LNCaP clone FGC (cell line): ENCODE measurements at places on chromosomes 7 and 10.
A peak's percentile ranks its signal among the peaks of the same experiment; 100 is the strongest.

GRCh38 chr10:70323138-70323696 is 39.4 kb upstream of the NPFFR1 start:
- no peak for DNase-seq

DNA sequence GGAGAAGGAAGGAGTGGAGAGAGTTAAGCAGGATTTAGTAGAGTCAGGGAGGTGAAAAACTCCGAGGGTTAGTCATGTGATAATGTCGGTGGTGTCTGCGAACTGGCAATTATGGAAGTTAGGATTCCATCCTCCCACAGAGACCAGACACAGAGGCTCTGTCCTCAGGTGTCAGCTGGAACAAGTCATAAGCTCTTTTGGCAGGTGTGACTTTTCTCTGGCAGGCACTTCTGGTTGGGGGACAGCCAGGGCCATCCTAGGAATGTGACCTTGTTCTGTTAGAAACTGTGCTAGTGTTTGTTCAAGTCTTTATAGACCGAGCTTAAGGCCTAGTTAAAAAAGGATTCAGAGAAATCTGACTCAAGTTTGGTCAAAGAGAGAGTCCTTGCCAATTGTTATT is 371.0 kb downstream of the DPP6 start:
- peak; percentile 44 for DNase-seq

- no peak for DNase-seq
Observed at GRCh38 chr7:150432915-150433892, 17.2 kb upstream of the GIMAP8 start.

DNA sequence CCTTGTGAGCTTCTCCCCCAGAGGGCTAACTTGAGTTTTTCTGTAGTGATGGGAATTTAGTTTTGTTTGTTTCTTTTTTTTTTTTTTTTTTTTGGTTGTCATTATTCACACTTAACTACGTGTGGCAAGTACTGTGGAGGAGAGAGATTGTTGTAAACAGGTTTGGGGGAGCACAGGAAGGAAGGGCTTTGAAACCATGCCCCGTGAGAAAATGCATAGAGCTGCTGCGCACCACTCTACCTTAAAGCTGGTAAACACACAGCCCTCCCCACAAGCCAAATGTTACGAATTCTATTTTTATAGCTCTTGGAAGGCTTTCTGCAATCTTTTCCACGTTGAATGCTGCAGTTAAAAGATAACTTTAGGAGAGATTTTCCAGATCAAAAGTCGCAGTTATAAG is 76.2 kb downstream of the ZNF22 start:
- DNase-seq, result no peak

DNA sequence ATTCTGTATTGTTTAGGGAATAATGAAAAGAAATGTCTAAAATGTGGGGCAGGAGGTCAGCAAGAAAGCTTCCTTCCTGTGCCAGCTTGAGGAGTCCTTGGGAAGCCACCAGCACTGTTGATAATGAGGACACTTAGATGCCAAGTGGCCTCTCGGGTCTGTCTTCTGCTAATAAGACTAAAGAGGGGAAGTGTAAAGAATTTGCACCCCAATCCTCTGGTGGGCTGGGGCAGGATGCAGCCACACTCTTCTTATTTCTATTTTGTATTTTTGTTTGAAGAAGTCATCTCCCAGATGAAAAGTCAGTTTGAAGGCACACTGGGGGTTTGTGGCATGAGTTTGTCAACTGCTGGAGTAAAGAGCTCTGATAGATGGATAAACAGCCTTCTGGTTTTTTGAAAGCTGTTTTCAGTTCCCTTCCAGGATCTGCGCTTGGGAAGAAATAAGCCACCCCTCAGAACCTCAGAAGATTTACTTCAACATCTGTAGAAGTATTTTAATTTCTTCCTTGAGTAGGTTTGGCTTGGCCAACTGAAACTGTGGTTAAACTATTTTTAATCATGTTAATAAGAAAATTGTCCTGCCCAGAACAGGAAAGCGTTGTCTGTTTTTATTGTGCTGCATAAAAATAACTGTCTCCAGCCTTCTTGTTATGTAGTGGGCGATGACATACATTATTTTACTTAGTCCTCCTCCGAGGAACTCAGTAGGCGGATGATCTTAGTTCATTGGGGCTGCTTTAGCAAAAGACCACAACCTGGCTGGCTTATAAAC is 128.8 kb upstream of the GPR26 start:
- DNase-seq, result no peak

- no peak for DNase-seq
Observed at GRCh38 chr10:111085690-111086353, 9.0 kb downstream of the ADRA2A start.

- DNase-seq, result no peak
Observed at GRCh38 chr10:50369931-50370330, 118.6 kb upstream of the ASAH2 start.

DNA sequence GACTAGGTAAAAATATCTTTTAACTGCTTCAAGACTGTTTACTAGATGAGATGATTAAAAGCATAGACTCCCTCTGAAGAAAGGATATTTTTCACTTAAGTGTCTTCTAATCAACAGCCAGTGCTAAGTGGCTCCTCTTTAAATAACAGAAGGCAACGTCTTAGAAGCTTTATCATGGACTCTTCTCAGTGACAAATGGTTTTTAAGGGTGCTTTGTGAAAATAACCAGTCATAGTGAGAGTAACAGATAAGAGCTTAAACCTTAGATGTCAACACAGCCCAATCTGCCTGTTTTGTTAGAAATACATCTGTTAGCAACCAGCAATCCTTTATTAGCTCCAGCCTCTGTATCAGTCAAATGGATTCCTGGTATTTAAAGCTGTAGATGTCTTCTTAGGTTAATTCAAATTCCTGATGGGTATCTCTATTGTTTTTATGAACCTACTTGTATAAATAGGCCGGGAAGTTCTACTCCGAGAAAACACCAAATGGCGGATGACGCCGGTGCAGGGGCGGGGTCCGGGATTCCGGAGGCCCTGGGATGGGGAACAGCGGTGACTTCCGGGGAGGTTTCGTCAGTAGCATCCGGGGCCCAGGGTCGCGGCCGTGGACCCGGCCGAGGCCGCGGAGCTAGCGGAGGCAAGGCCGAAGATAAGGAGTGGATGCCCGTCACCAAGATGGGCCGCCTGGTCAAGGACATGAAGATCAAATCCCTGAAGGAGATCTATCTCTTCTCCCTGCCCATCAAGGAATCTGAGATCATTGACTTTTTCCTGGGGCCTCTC is 285.4 kb downstream of the GPR37 start:
- DNase-seq, result no peak

- DNase-seq, result no peak
Observed at GRCh38 chr10:33571616-33572015, 237.1 kb upstream of the NRP1 start.

DNA sequence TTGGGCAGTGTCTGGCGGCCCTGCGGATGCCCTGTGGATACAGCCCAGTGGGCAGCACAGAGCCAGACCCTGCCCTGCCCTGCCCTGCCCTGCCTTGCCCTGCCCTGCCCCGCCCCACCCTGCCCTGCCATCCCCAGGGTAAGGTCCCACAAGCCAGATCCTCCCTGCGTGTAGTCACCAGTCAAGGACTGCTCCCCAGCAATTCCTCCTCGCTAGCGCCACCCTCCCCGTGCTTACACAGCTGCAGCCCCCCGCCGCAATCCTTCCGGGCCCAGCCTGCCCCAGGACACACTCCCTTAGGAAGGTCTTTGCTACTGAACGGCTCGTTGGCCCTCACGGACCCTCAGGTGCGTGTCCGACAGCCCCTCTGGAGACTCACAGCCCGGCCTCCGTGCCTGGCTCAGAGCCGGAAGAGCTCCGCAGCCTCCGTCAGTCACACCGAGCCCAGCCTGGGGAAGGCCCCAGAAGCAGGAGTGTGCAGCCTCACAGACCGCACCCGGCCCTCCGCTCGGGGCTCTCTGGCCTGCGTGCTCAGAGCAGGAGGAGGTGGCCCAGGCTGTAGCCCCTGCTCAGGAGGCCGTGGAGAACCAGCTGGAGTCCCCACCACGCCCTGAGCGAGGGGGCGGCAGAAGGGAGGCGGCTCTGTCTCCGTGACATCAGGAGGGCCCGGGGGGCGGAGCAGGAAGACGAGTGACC is 68.3 kb downstream of the PWWP2B start:
- no peak for DNase-seq

DNA sequence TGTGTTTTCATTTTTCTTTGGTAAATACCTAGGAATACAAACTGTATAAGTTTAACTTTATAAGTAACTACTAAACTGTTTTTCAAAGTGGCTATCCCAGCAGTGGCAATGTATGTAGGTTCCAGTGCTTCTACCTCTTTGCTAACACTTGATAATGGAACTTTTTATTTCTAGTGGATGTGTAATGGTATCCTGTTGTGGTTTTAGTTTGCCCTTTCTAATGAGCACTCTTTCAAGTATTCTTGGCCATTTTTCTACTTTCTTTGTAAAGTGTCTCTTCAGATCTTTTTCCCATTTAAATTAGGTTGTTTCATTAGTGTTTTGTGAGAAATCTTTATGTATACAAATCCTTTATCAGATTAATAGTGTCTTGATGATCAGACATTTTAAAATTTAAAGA is 4.6 kb downstream of the KIF20B start:
- DNase-seq, result no peak

- no peak for DNase-seq
Observed at GRCh38 chr7:13017881-13018280, 330.4 kb downstream of the ARL4A start.

DNA sequence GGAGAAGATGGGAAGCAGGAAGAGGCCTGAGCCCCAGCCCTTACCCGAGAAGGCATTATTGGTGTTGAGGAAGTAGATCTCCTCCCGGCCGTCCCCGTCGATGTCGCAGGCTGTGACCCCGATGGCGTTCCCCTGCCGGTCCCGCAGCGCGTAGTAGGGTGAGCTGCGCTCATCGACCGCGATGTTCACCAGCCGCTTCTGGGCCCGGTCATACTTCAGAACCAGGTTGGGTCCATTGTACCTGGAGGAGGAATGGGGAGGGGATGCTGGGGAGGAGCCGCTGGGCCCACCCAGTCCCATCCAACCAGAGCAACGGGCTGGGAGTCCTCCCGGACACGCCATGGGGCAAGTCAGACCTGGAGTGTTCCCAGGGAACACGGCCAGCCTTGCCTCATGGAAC is 86.5 kb downstream of the GOLGA7B start:
- no peak for DNase-seq

- no peak for DNase-seq
Observed at GRCh38 chr7:104096683-104097082, 107.2 kb upstream of the RELN start.
